ENCODE measurements at places on chromosomes 12 and 14.
A peak's percentile ranks its signal among the peaks of the same experiment; 100 is the strongest.

- peak; percentile 25 for DNase-seq
Measured at GRCh38 chr12:121713257-121713777, 765 bp downstream of the TMEM120B start.

GRCh38 chr12:108696111-108696995, 35.0 kb downstream of the CORO1C start:
- peak; percentile 100 for DNase-seq

DNA sequence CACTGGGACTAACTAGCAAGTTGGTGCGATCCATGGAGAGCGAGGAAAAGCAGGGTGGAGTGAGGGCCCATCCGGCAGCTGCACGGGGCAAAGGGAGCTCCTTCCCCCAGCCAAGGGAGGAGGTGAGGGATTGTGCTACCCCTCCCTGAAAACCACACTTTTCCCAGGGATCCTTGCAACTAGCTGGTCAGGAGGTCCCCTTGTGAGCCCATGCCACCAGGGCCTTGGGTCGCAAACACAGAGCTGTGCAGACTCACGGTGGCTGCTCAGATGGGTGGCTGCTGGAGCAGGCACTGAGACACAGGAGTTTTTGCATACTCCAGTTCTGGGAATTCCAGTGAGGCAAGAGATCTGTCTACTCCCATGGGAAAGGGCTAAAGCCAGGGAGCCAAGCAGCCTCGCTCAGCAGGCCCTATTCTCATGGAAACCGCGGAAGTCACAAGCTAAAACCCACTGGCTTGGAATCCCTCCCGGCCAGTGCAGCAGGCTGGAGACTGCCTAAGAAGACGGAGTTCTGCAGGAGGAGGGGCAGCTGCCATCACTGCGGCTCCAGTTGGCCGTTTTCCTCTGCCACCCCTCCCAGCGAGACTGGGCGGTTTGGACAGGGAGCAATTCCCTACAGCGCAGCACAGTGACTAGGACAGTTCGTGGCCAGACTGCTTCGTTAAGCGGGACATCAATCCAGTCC, 10.9 kb upstream of the ZNF705A start:
- peak; percentile 83 for DNase-seq

- DNase-seq, result no peak
Measured at GRCh38 chr12:52518574-52519386, 1.4 kb downstream of the KRT5 start.

- DNase-seq, result no peak
Measured at GRCh38 chr14:98274596-98274995, 997.4 kb downstream of the BCL11B start.

GRCh38 chr14:61281186-61281947, at the start of gene TMEM30B:
Gene TMEM30B (minus strand): TSS chr14:61281338. CDS start chr14:61281147, 191 bp downstream.
- DNase-seq, result no peak

- DNase-seq, result no peak
Measured at GRCh38 chr12:132131229-132131628, 12.9 kb downstream of the DDX51 start.

- peak; percentile 44 for DNase-seq
Measured at GRCh38 chr14:95361373-95362137, 41.8 kb upstream of the CLMN start.

DNA sequence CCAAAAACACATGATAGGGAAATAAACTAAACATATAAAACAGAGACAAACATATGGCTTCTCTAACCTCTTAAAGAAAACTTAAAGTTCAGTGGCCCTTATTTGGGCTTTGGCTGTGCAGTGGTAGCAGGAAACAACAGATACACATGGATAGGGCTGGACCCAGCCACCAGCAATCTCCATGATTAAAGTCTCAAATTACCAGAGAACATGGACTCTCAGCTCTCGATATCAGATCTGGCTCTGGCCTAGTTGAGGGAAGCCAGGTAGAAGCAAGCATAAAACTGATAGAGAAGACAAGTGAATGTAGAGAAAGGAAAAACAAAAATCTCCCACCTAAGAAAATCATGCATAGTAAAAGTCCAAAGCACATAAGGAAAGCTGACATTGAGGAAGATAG, 164.8 kb downstream of the ITPR2 start:
- DNase-seq, result no peak

- DNase-seq, result no peak
Measured at GRCh38 chr14:105144026-105144665, 24.4 kb downstream of the JAG2 start.

- no peak for DNase-seq
Measured at GRCh38 chr14:58098507-58098906, 53.5 kb downstream of the ARMH4 start.

DNA sequence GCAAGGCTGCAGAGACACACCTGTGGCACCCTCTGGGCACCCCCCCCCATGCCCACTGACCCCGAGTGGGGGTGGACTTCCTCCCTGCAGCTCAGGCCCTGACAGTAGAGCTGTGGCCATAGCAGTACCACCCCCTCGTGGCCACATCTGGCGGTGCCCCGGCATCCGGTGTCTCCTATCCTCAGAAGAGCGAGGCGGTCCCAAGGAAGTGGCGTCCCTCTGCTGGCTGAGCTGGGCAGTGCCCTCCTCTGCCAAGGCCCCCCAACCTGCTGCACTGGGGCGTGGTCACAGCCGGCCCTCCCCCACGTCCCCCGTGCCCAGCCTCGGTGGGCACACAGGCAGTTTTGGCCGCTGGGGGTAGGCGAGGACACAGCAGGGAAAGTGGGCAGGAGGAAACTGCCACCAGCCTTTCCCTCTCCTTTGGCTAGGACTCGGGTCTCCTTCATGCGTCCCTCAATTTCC, 6.0 kb upstream of the SLC6A12 start:
- peak; percentile 49 for DNase-seq

- no peak for DNase-seq
Measured at GRCh38 chr14:51119411-51120051, 24.6 kb upstream of the TRIM9 start.

All from fibroblast of mammary gland (primary cell).